NCI-H748 treated with DMSO at 0.1 percent for 48 hours (cell line): ENCODE measurements at places on chromosomes 4 and X.

- no peak for DNase-seq
Measured at GRCh38 chr4:153791746-153792617, 3.1 kb upstream of the SFRP2 start.

GRCh38 chr4:66160606-66161005 is 490.3 kb upstream of the EPHA5 start:
- DNase-seq: no peak

DNA sequence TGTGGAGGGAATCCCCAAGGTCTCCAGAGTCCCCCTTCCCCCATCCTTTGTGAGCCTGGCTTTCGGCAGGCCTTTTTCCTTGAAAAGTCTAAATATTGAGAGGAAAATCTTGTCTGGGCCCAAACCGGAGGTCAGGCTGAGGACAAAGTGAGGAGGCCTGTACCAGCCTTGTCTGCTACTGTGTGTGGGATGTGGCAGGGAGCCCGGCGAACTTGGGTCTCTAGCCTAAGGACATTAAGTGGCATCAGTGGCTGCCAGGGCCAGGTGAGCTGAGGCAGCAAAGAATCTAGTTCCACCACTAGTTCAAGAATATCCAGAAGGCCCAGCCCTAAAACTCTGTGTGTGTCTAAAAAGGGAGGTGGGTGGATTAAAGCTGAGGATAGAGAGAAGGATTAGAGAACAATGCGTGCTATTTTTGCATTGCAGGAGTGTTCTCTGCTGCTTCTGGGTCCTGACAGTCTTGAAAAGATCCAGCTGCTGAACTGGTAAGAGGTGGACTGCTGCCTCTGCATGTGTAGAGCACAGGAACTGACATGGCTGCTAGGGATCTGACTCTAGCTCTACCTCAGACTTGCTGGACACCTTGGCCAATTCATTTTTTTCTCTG is 1.2 kb upstream of the AMER1 start:
- no peak for DNase-seq

GRCh38 chr4:158004101-158004500 is 168.7 kb downstream of the GASK1B start:
- no peak for DNase-seq

- DNase-seq: no peak
Measured at GRCh38 chrX:129653181-129653970, 1.4 kb downstream of the APLN start.

DNA sequence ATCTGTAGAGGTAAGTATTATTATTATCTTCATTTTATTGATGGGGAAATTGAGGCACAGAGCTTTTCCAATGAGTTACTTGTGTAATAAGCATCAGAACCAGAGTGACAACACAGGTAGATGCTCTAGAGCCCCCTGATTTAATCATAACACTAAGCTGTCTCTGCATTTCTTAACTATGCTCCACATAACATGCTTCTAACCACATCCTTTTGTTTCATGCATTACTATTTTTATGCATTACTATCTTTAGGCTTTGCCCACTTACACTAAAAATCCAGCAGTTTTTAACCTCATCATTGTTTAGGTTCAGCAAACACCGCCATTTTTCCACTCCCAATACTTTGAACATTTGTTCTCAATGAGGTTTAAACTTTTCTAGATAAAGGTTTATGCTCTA is 1900.8 kb upstream of the PCDH10 start:
- DNase-seq: no peak

GRCh38 chr4:52618795-52619590 is 40.1 kb downstream of the USP46 start:
- DNase-seq: no peak

- DNase-seq: no peak
Measured at GRCh38 chr4:42579903-42580302, 77.0 kb downstream of the ATP8A1 start.

DNA sequence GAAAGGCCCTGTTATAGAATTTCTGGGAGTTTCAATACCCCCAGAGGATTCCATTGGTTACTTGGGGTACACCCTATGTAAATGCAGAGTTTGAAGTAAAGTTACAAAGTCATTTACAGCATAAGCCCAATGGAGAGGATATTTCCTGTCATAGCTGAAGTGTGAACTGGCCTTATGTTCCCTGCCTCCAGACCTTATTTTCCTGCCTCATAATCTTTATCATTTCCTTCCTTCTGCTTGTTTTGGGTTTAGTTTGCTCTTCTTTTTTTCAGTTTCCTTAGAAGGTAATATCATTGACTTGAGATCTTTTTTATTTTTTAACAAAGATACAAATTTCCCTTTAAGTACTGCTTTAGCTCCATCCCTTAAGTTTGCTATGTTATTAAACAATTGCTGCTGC is 85.4 kb downstream of the PPEF1 start:
- DNase-seq: no peak

DNA sequence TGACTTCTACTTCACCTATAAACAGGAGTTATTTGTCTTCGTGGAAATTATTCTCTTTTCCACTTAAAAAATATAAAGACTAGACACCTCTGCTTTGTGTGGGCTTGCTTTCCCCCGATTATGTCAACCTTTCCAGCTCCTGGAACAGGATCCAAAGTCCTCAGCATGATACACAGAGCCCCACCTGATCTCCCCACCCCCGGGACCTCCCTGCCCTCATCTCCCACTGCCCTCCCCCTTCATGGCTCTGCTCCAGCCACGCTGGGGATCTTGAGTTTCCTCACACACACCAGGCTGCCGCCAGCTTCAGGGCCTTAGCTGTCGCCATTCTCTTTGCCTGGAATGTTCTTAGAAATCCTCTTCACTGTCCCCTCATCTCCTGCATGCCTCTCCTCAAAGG is 55.3 kb downstream of the MBNL3 start:
- no peak for DNase-seq

GRCh38 chrX:136192839-136193414 is 45.6 kb downstream of the FHL1 start:
- no peak for DNase-seq

DNA sequence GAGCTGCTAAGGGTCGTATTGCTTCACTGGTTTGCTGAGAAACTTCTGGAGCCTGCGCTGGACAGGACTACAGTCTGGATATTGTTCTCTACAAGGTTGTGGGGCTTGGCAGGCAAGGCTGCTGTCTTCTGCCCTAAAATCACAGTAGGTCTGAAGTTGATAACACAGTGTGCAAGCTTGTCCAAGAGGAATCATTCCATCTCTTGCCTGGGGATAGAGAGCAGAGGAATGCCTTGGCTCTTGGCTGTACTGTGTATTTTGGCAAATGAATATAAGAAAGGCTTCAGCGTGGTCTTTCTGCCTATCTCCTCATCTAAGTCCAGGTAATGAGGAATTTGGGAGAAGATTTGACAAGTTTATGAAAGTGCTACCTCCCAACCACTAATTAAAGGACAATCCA is 9.4 kb upstream of the RASL11B start:
- no peak for DNase-seq

DNA sequence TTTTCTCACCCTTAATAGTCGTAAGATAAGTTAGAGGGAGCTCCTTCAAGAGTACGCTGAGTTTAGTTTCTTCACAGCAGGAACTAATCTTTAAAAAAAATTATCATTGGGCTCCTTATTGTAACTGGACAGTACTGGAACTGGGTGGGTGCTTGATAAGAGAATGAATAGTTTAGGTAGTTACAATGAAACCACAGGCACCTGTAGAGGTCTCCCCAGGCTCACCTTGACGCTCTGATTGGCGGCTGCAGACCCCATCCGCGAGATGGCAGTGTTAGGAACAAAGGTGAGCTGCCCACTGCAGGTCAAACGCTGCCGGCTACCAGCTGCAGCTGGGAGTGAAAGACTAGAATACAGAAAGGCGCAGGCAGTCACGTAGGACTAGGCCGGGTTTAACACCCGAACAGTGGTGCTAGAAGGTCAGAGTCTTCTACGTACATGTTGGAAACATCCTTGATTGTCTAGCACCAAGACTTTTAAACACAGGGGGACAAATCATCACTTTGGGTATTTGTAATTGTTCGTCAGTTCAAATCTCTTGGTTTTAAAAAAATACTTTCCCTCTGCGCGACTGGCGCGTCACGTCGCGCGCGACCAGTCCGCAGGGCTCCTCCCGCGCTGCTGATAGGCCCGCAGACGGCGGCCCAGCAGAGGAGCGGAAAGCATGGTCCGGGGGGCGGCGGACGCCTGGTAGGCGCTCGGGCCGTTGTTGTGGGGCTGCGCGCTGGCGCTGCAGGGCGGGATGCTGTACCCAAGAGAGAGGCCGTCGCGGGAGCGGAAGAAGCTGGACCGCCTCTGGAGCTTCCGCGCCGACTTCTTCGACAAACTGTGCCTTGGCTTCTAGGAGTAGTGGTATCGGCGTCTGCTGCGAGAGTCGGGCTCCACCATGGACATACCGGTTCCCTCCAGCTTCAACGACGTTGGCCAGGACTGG is 45.6 kb downstream of the SMARCA5 start:
- DNase-seq: peak; percentile 77

DNA sequence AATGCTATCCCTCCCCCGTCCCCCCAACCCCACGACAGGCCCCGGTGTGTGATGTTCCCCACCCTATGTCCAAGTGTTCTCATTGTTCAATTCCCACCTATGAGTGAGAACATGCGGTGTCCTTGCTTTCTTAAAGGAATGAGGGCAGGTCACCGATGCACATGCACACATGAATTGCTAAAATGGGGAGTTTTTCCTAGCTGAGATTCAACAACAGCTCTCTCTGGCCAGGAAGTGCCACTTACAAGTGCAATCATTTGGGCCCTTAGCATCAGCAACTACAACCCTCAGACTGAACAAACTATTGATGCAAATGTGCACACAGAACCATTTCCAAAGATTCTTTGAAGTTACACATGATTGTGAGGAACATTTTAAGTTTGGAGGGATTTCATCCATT is 95.7 kb upstream of the IQCM start:
- no peak for DNase-seq

DNA sequence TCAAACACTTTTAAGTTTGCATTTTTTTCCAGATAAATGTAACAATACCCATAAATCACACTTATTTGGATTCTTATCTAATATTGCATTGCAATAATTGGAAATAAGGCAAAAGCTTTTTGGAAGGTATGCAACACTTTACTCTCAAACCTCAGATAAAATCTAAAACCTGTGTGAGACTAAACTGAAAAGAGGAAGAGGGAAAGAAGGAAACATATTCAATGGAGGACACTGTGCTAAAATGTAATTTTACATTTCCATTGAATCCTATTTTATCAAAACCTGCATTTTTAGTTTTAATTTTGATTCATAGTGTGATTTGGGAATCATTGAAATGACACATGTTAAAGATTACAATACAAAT is 99.4 kb downstream of the HPGD start:
- no peak for DNase-seq
